ENCODE measurements at places on chromosomes 2 and 18.
A peak's percentile ranks its signal among the peaks of the same experiment; 100 is the strongest.

DNA sequence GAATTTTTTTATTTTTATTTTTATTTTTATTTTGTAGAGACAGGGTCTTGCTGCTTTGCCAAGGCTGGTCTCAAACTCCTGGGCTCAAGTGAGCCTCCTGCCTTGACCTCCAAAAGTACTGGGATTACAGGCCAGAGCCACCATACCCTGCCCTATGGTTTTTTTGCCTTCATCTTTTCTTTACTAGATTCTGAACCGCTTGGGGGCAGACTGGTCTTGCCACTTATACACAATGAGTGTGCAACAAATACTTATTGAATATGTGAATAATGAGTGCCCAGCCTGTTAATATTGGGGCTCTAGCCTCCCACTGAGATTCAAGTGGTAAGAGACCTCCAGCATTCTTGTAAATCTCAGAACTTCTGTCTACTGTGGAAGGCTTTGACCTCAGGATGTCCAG, 3.9 kb downstream of the NCK2 start:
- DNase-seq = no peak
- no peak overlapping the region for H3K27ac ChIP-seq
- H3K36me3 ChIP-seq = no peaks in the 10 kb centered on the region
- H3K27me3 ChIP-seq = no peaks in the 10 kb centered on the region
- no peak overlapping the region for H3K4me3 ChIP-seq

- no peak overlapping the region for H3K27ac ChIP-seq
- no peak for DNase-seq
- H3K4me1 ChIP-seq = no peaks in the 10 kb centered on the region
Measured at GRCh38 chr2:222108957-222109585, 189.7 kb downstream of the PAX3 start.

- DNase-seq = no peak
- no peak overlapping the region for H3K27ac ChIP-seq
- no peaks in the 10 kb centered on the region for H3K27me3 ChIP-seq
- H3K36me3 ChIP-seq = no peaks in the 10 kb centered on the region
Measured at GRCh38 chr2:42835577-42836371, 43.4 kb upstream of the HAAO start.

DNA sequence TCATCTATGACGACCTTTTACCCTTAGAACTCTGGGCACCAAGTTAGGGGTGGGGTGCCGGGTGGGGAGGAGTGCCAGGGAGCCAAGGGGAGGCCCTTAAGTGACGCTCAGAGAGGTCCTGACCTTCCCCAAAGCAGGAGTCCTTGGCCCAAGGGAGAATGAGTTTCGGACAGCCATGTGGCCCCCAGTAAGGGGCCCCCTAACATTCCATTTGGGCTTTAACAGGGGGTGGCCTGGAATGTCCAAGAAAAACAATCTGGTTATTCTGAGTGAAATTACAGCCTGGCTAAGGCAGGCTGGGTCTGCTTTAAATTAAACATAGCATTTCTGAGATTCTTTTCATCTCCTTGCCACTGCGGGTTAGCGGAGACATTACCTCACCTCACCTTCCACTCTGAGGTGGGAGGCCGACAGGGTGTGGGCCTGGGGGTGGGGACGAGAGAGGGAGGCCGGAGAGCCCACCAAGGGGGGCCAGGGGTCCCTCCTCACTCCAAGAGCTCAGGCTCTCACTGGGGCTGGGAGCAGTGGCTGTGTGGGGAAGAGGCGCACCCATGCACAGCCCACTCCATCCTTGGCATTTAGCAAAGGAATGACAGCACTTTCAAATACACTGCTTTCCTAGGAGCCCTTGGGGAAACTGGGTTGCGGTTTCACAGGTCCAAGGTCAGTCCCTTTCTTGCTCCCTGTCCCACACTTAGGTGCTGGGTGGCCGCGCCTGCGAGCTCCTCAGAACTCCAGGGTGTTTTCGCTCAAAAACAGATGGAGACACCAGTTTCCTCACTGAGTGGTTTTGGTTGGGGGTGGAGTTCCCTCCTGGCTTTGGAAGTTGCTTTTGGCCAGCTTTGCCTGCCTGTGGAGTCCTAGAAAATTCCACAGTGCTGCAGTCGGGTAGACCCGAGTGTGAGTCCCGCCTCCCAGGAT, 107.4 kb downstream of the POLR1A start:
- no peaks in the 10 kb centered on the region for H3K27me3 ChIP-seq
- no peak for DNase-seq
- no peak overlapping the region for H3K27ac ChIP-seq
- no peaks in the 10 kb centered on the region for H3K36me3 ChIP-seq

GRCh38 chr18:38032516-38032915, 466.9 kb upstream of the CELF4 start:
- no peak overlapping the region for H3K4me3 ChIP-seq
- H3K27ac ChIP-seq = no peak overlapping the region
- no peaks in the 10 kb centered on the region for H3K36me3 ChIP-seq
- no peaks in the 10 kb centered on the region for H3K4me1 ChIP-seq
- DNase-seq = no peak
- H3K27me3 ChIP-seq = peaks cover 1% of the 10 kb centered on the region

DNA sequence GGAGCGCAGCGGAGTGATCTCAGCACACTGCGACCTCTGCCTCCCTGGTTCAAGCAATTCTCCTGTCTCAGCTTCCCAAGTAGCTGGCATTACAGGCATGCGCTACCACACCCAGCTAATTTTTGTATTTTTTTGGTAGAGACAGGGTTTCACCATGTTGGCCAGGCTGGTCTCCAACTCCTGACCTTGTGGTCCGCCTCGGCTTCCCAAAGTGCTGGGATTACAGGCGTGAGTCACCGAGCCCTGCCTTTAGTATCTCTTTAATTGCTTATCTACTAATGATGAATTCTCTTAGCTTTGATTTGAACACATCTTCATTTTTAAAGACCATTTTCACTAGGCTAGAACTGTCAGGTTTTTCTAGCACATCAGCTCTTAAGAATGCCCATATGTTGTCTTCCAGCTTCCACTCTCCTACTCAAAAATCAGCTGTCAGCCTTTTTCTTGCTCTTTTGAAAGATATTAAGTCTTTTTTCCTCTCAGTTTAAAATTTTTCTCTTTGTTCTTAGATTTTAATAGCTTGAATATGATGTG, 16.1 kb upstream of the MFSD2B start:
- no peak for DNase-seq
- no peaks in the 10 kb centered on the region for H3K4me1 ChIP-seq
- H3K27ac ChIP-seq = no peak overlapping the region
- no peak overlapping the region for H3K4me3 ChIP-seq
- H3K36me3 ChIP-seq = no peaks in the 10 kb centered on the region

DNA sequence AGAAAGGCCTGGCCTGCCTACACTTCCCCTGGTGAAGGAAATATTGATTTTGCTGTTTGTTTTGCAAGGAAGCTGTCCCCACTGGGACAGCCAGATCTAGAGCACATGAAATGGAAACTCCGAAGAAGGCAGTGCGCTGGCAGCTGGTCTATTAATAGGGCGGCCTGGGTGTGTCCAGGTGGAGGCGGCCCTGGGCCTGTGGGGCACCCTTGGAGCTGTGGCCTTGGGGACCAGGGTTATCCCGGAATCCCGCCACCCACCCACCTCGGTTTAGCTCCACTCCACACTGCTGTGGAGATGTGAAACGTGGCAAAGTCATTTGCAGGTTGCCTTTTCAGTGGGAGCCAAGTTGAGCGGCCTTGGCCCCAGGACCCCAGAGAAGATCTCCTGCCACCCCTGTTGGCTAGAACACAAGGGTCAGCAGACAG, 204.3 kb downstream of the KLHL29 start:
- no peaks in the 10 kb centered on the region for H3K27me3 ChIP-seq
- no peak for DNase-seq
- no peak overlapping the region for H3K4me3 ChIP-seq
- no peak overlapping the region for H3K27ac ChIP-seq

DNA sequence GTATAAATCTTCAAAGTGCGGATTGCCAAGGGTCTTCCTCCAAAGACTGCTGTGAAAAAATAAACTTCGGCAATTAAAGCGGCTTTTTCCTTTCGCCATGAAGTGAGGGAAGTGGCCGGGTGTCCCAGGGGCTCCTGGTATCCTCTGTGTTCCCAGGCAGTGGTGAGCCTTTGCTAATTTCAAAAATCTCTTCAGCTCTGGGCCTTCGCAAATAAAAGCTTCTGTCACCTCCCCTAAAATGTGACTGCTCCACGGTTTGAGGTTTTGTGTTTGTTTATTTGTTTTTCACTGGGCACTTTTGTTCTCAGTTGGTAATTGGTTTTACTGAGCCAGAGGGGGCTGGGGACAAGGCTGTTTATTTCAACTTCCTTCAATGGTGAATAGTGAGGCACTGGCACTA, 270.1 kb upstream of the POU3F3 start:
- no peaks in the 10 kb centered on the region for H3K27me3 ChIP-seq
- DNase-seq = no peak
- no peaks in the 10 kb centered on the region for H3K4me1 ChIP-seq
- no peak overlapping the region for H3K27ac ChIP-seq

DNA sequence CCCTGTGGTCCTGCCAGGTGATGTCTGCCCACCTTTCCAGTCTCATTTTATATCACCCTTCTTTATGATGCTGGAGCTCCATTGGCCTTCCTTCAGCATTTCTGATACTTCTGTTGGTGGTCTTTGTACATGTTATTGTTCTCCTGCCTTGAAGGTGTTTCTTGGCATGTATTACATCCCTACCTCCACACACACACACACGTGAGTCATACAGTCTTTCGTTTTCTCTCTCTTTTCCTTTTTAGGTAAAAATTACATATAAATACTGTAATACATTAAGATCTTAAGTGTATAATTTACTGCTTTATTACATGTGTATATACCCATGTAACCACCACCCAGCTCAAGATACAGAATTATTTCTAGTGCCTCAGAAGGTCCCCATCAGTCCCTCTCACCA, 10.2 kb upstream of the ADGRF3 start:
- H3K36me3 ChIP-seq = no peaks in the 10 kb centered on the region
- peaks cover 3% of the 10 kb centered on the region for H3K4me1 ChIP-seq
- H3K27me3 ChIP-seq = no peaks in the 10 kb centered on the region
- no peak overlapping the region for H3K4me3 ChIP-seq
- DNase-seq = no peak

DNA sequence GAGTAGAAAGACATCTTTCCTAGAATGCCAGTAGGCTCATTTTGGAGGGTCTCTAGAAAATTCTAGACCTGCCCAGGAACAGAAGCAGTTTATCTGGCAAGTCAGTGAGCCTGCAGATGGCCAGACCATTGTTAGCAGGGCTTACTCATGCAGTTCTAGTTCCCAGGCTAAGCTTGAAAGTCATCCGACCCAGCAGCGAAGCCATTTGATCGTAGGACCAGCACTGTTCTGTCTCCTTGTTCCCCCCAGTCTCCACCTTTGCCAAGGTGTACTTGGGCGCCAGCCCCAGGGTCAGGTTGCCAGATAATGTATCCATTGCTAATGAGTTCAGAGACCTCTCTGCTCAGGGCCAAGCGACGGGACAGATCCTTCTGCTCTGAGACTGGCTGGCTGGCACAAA, 70.1 kb downstream of the EPAS1 start:
- no peaks in the 10 kb centered on the region for H3K4me1 ChIP-seq
- no peak overlapping the region for H3K4me3 ChIP-seq
- no peaks in the 10 kb centered on the region for H3K36me3 ChIP-seq
- H3K27me3 ChIP-seq = no peaks in the 10 kb centered on the region
- no peak overlapping the region for H3K27ac ChIP-seq
- no peak for DNase-seq

GRCh38 chr2:221478485-221478863, 93.6 kb downstream of the EPHA4 start:
- H3K4me1 ChIP-seq = peaks cover 7% of the 10 kb centered on the region
- peak; percentile 49 for DNase-seq
- H3K36me3 ChIP-seq = no peaks in the 10 kb centered on the region
- no peaks in the 10 kb centered on the region for H3K27me3 ChIP-seq
- H3K4me3 ChIP-seq = no peak overlapping the region

- no peak overlapping the region for H3K4me3 ChIP-seq
- no peak overlapping the region for H3K27ac ChIP-seq
- H3K4me1 ChIP-seq = peaks cover 13% of the 10 kb centered on the region
- no peak for DNase-seq
- no peaks in the 10 kb centered on the region for H3K36me3 ChIP-seq
Measured at GRCh38 chr2:101775092-101775491, 77.6 kb downstream of the MAP4K4 start.

DNA sequence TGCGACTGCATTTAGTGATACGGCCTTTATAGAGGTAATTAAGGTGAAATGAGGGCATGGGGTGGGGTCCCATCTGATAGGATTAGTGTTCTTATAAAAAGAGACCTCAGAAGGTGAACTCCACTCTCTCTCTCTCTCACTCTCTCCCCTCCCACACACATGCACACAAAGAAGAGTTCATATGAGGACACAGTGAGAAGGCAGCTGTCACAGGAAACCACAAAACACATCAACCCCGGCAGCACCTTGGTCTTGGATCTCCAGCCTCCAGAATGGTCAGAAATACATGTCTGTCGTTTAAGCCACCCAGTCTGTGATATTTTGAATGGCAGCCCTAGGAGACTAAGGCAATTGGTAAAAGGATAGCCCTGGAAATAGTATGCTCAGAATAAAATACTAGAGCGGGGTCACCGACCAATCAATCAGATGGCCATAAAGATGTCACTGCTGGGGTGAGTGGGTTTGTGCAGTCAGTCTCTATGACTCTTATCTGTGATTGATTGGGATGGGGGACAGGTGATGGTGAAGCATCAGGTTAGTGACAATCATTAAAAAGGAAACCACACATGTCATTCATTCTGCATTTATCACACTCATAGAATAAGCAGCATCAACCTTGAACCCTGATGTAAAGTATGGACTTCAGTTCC, 118.9 kb upstream of the POU3F3 start:
- no peaks in the 10 kb centered on the region for H3K36me3 ChIP-seq
- no peaks in the 10 kb centered on the region for H3K4me1 ChIP-seq
- H3K27me3 ChIP-seq = 0 out of 2 replicates have a peak, but pooled peaks cover 2% of the 10 kb centered on the region
- no peak for DNase-seq

DNA sequence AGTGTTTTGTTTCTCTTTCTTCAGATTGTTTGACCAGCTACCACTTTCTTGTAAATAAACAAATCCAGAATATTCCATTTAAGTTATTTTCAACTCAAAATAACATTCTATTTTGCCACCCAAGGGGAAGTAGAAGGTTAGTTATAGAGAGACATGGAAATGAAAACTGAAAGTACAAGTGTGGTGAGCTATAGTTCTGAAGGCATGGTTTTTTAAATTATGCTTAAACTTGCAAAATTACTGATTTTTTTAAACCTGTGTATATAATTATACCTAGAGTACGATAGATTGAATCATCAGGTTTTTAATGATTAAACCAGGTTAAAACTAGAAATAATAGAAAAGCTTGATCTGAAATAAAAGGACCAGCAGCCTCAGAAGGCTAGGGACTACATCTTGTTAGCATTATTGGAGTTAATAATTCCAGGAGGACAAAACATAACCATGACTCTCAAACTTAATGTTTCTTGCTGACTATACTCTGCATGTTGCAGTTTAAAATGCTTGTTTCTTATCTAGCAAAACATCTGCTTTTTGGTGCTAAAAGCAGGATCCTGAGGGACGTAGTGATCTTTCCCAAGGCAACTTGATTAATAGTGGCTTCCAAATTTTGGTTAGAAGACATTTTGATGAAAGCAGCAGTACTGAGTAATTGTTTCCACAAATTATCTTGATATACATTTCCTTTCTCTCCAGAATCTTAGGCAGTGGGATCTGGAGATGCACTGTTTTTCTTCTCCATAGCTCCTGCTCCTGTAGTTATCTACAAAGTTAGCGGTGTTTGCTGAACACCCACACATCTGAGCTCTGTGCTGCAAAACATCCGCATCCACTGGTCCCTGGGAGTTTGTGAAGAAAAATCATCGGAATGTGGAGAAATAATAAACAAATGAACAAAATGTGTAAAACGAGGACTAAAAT, 327.2 kb upstream of the PKDCC start:
- no peak for DNase-seq
- no peaks in the 10 kb centered on the region for H3K27me3 ChIP-seq
- no peaks in the 10 kb centered on the region for H3K36me3 ChIP-seq
- H3K27ac ChIP-seq = no peak overlapping the region
- H3K4me1 ChIP-seq = no peaks in the 10 kb centered on the region

- no peak overlapping the region for H3K4me3 ChIP-seq
- no peak overlapping the region for H3K27ac ChIP-seq
- no peaks in the 10 kb centered on the region for H3K36me3 ChIP-seq
- no peaks in the 10 kb centered on the region for H3K4me1 ChIP-seq
Measured at GRCh38 chr18:6871566-6871965, 142.1 kb downstream of the ARHGAP28 start.

All from H1 (cell line).